AML-193 (cell line): ENCODE measurements at places on chromosomes 13 and 19.
A peak's percentile ranks its signal among the peaks of the same experiment; 100 is the strongest.

GRCh38 chr13:43329702-43330101 is 306.3 kb downstream of the DNAJC15 start:
- DNase-seq: no peak

- peak; percentile 55 for DNase-seq
Measured at GRCh38 chr13:21579754-21580316, 24.1 kb downstream of the MICU2 start.

- no peak for DNase-seq
Measured at GRCh38 chr19:55197528-55197927, 11.8 kb downstream of the PTPRH start.

DNA sequence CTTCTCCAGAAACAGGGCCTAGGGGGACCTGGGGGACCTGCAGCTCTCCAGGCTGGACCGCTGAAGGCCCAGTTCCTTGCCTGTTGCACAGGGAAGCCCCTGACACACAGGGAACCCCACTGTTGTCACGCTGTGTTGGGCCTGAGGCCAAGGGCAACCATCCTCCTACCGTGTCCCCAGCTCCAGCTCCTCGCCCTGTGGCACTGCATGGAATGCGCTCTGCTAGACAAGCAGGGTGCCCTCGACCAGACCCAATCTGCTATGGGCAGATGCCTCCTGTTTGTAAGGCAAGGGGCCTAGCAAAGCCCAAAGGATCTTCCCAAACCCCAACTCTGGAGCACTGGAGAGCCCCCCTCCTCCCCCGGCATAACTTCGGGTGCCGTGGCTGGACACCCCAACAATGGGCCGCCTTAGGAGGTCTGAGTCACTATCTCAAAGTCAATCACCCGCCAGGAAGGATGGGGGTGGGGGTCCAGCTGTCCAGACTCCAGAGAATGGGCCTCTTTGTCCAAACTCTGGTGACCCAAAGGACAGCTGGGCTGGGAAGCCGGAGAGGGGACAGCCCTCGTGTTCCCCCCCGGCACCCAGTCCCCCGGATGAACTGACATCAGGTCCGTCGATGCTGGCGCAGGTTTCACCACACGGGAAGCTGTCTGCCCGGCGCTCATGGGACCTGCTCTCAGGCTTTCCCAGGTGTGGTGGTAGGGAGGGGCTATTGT is 3.7 kb downstream of the BRSK1 start:
- DNase-seq: no peak

DNA sequence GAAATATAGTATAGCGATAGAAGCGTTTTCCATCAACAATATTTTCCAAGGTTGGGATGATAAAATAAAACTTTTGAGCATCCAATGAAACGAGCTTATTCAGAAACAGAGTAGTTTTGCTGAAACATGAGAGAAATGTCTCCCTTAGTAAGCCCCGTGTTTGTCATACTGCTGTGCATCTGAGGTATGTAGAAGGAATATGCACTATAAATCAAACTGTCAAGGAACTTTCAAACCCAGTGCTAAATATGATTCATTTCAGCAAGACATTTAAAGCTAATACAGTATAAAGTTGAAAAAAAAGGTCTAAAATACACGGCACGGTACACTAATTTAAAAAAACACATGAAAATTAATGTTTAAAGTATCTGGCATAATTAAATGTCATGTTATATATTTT is 546.2 kb downstream of the SLITRK5 start:
- DNase-seq: no peak

DNA sequence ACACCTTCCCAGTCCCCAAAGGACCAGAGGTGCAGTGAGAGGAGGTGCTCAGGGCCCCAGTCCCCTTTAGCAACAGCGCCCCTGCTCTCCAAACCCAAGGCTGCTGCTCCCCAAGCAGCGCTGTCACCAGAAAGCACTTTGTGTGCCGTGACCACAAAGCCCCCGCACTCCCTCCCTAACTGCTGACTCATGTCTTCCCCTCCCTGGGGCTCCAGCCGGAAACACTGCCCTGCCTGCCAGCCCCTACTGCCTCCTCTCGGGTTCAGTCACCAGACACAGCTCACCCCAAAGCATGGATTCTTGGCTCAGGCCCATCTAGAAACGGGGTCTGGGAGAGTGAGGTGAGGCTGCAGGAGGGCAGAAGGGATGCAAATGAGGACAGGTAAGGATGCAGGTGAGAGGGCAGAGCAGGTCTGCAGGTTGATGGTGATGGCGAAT is 4.9 kb upstream of the TNFSF14 start:
- peak; percentile 85 for DNase-seq

DNA sequence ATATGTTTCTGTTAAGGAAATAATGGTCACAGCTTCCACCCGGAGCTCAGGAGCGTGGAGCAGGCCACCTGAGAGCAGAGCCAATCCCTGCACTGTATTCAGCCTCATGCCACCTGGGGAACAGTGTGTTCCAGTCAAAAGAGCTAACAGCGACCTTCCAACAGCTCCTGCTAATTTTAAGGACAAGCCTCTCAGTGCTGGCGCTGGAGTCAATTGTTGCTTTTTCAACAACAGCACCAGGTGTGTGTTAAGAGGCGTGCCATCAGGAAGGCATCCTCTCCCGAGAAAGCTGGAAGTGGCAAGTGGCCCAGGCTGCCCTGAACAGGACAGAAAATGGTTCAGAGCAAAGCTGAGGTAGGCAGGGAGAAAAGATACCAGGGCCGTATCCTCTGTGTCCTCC is 102.0 kb downstream of the CACNA1A start:
- no peak for DNase-seq

DNA sequence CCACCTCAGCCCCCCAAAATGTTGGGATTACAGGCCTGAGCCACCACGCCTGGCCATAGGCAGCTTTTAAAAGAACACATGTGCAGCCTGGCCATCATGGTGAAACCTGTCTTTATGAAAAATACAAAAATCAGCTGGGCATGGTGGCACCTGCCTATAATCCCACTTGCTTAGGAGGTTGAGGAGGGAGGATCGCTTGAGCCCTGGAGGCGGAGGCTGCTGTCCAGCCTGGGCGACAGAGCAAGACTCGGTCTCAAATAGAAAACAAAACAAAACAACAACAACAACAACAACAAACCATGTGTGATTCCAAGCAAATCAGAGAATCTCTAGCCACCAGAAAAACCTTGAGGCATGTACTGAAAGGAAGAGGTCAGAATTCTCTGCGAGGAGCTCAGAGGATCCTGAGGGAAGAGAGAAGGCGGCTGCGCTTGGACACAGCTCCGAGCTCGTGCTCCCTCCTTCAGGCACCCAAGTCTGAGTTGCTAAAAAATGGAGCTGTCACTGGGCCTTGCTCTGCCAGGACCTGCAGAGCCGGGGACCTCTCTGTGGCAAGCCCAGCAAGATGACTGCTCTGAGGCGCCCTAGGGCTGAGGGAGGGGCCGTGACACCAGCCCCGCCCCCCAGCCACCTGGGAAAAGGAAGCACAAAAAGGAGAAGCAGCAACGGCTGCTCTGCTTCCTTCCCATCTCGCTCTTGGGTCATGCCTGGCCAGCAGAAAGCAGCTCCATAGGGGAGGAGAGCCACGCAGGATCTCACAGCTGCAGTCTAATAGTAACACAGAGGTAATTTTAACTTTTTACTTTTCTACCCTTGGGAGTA is at the start of gene ARL11:
TSS of gene ARL11 (plus strand) at position 677 of the 822 bp plus-strand sequence. CDS start 1,941 bp downstream, outside the sequence.
- DNase-seq: peak; percentile 98

- DNase-seq: no peak
Measured at GRCh38 chr13:108346376-108346775, 76.9 kb downstream of the TNFSF13B start.

GRCh38 chr13:108662528-108662927 is 33.1 kb downstream of the MYO16 start:
- DNase-seq: no peak

GRCh38 chr13:60111691-60112090 is 52.0 kb downstream of the DIAPH3 start:
- no peak for DNase-seq

- no peak for DNase-seq
Measured at GRCh38 chr13:113090415-113090770, 15.2 kb upstream of the F7 start.

DNA sequence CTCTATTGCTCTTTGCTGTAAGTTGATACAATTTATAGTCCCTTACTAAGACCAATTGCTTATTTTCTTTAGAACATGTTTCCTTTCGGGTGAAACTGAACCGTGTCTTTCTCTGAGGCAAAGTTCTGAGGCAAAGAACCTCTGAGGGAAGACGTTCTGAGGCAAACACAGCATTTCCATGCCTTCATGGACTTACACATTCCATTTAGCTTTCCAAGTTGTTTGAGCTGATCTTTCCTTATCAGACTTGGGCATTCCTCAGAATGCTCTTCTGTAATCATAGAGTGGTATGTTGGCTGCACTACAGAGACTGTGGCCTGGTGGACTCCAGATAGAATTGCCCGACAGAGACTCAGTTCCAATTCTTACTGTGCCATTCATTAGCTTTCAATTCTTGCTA is 579.1 kb downstream of the KCTD12 start:
- no peak for DNase-seq

- no peak for DNase-seq
Measured at GRCh38 chr13:24557081-24557480, 44.5 kb upstream of the PARP4 start.

GRCh38 chr19:42253245-42254088 is 1.5 kb downstream of the ERF start:
- no peak for DNase-seq

DNA sequence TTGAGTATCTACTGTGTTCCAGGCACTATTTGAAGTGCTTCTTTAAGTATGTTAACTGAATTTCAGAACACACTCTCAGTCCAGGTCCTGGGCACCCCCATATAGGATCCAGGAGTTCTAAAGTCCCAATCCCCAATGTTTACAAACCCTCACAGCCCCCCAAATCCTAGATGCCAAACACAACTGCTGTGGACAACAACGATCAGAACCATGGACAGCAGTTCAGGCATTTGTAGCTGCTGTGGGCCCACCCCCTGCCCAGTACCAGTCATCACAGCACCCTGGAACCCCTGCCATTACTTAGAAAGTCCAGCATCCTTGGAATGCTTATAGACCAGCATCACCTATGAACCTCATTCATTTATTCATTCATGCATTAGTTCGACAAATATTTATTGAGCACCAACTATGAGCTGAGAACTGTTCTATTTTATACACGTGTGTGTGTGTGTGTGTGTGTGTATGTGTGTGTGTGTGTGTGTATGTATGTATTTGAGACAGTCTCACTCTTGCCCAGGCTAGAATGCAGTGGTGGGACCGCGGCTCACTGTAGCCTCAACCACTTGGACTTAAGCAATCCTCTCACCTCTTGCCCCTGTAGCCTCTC is 19.3 kb upstream of the SDHAF1 start:
- DNase-seq: no peak

GRCh38 chr13:49561062-49561410 is 24.3 kb downstream of the RCBTB1 start:
- DNase-seq: no peak

GRCh38 chr19:12543855-12544254 is 7.4 kb downstream of the ZNF564 start:
- DNase-seq: peak; percentile 33

- DNase-seq: peak; percentile 46
Measured at GRCh38 chr19:34217952-34218817, 36.2 kb upstream of the GARRE1 start.

GRCh38 chr13:59584761-59585670 is 578.7 kb downstream of the DIAPH3 start:
- DNase-seq: no peak

DNA sequence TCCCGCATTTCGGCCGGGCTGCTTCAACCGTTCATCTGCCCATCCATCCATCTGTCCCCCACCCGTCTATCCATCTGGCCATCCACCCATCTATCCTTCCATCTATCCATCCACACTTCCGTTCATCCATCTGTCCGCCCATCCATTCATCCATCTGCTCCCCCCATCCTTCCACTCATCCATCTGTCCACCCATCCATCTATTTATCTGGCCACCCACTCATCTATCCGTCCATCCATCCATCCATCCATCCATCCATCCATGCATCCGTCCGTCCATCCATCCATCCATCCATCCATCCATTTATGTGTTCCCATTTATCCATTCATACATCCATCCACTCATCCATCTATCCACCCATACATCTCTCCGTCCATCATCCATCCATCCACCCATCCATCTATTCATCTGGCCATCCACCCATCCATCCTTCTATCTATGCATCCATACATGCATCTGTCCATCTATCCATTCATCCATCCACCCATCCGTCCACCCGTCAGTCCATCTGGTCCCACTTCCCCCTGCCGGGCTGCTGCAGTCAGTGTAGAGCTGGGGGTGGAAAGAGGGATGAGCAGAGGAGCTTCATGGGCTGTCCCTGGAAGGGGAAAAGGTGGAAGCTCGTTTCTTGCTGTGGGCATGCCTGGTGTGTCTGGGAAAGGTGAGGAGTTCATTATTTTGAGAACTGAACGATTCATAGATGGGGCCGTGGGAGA is 722 bp downstream of the HSD11B1L start:
- DNase-seq: no peak

GRCh38 chr19:35351411-35352176 is 3.9 kb downstream of the FFAR1 start:
- no peak for DNase-seq

GRCh38 chr13:75347925-75348324 is 134.0 kb downstream of the TBC1D4 start:
- no peak for DNase-seq

DNA sequence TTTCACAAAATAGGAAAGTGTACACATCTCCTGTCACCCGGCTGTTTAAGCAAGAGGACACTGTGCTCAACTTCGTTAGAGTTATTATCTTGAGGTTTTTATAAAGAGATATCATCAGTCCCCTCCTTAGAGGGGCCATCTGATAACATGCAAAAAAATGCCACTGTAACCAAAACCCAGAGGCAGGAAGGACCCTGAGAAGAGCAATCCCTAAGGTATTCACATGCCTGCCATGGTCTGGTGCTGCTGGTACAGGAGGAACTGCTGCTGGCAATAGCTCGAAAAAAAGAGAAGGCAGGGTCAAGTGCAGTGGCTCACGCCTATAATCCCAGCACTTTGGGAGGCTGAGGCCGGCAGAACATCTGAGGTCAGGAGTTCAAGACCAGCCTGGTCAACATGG is 12.8 kb upstream of the CEACAM3 start:
- peak; percentile 7 for DNase-seq

- DNase-seq: no peak
Measured at GRCh38 chr13:53272873-53273272, 244.3 kb downstream of the OLFM4 start.

DNA sequence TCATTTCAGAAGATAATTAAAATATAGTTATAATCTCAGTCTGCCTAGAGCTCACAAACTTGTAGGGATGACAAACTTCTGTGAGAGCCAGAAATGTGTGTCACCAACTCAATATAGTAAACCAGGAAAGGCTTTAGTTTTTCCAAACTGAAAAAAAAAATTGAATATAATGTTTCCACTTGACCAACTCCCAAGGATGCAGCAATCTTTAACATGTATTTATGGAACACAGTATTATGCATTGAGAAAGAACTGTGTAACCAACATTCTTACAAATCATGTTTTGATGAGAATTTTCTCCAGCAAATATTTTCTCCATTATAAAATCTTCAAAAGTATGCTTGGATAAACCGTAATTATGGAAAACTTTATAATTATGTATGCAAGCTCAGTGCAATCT is 50.1 kb upstream of the KLF12 start:
- no peak for DNase-seq

DNA sequence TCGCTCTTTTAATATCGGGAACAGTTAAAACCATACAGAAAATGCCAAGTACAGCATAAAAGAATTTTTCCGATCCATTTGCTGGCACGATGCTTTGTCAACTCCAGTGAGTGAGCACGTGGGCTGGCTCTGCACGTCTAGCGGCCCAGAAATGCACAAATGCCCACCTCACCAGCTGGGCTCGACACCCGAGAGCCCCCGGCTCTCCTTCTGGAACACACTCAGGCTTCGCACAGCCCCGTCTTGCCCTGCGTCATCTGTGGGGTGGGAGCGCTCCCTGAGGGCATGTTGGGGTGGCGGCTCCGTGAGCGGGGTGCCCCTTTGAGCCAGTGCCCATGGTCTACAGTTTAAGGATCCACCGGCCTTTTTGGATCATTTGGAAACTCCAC is 24.5 kb downstream of the ATP4B start:
- DNase-seq: no peak
